A549 (cell line): ENCODE measurements at places on chromosomes 3 and 15.

DNA sequence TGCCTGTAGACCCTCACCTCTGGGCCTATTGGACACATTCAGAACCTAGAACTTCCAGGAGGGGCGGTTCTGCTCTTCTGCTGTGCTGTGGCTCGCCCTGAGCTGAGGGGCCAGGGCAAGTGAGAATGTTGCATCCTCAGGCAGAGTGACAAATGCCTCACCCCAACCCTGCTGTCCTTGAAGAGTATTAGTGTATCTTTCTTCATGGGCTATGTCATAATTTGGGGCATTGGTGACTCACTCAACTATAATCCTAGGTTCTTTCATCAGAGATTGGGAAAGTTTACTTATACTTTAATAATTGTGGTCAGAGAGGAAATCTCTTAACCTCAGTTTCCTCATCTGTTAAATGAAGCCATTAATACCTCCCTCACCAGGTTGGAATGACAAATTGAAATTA, 143.8 kb downstream of the SV2B start:
- DNase-seq = no peak

DNA sequence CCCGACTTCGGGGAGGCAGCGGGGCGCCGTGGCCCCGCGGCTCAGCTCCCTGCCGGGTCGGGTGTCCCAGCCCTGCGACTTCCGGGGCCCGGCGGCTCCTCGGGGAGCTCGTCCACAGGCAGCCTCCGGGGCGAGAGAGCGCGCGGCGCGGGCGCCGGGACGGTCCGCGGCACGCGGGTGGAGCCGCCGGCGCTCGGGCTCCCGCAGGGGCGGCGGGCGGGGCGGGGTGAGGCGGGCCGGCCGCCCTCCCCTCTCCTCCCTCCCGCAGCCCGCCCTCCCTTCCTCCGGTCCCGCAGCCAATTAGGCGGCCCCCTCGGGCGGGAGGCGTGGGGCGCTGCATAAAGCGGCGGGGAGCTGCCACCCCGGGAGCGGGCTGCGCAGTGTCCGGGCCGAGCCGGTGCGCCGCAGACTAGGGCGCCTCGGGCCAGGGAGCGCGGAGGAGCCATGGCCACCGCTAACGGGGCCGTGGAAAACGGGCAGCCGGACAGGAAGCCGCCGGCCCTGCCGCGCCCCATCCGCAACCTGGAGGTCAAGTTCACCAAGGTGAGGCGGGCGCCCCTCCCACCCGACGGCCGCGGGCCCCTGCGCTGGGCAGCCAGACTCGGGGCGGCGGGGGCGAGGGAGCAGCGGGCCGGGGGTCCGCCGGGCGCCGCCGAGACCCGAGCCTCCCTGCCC, at the start of gene ALDH1A3:
ALDH1A3 (plus strand) TSS at position 368 of the 675 bp plus-strand sequence; CDS start at position 445, 77 bp downstream.
- peak; percentile 89 for DNase-seq

GRCh38 chr3:46089237-46090011, 62.1 kb upstream of the XCR1 start:
- no peak for DNase-seq

- DNase-seq = no peak
Measured at GRCh38 chr3:113205481-113205880, 5.9 kb upstream of the BOC start.

DNA sequence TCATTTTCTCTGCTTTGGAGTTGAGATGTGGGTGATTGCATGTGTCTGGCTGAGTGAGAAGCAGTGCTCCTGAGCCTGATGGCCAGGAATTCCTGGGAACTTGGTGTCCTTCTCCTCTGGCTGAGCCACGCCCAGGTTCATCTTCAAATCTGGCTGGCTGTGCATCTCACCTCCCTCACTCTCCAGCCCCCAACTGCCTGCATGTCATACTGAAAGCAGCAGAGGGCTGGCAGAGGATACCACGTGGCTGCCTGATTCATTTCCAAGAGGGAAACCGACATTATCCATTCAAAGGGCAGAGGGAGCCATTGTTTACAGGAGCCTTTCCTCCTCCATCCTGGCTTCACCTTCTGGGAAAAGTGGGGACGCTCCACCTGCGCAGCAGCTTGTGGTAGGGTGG, 57.4 kb downstream of the ABHD5 start:
- no peak for DNase-seq

DNA sequence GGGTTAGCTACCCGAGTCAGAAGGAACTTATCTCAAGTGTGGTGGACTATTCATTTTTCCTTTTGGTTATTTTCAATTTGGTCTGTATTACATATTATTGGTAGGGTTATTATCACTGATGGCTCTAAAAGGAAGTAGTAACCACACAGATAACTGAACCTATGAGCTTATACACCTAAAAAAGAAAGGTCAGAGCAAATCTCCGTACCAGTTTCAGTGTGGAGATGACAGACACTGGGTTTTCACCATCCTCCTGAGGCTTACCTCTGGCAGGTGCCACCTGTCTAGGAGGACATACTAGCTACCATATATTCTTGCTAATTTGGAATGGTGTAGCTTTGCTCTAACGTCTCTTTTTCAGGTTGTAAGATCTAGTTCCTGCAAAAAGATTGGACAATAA, 10.2 kb downstream of the GAP43 start:
- no peak for DNase-seq

DNA sequence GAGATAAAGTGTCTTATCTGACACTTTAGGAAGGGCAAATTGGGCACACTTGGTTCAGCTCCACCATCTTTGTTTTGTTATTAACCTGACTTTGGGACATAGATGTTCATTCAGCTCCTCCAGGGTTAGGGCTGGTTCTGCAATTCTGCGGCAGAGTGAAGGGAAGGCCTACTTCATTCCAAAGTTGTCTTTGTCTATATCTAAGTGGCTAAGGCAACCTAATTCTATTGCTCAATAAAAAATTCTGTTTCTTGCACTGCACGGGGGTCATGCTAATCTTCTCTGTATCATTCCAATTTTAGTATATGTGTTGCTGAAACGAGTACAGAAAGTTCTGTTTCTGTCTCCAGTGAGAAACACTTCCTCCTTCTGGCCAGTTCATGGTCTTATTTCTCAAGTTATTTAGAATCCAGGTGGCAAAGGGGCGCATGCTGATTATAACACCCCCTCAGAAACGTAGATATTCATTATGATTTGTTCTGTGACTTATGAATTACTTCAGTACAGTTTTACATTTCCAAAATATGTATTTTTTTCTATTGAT, 53.5 kb downstream of the PFN2 start:
- DNase-seq = no peak

- DNase-seq = no peak
Measured at GRCh38 chr3:121724130-121724529, 25.4 kb downstream of the GOLGB1 start.
